ENCODE measurements at places on chromosomes 6 and 20. TPM values are rescaled to one million over a fixed set of nuclear protein-coding genes. Genes with fewer than 3 reads are reported as not detected.
A peak's percentile ranks its signal among the peaks of the same experiment; 100 is the strongest.

GRCh38 chr20:51531141-51531710, 11.3 kb downstream of the NFATC2 start:
- peak; percentile 93 for DNase-seq

DNA sequence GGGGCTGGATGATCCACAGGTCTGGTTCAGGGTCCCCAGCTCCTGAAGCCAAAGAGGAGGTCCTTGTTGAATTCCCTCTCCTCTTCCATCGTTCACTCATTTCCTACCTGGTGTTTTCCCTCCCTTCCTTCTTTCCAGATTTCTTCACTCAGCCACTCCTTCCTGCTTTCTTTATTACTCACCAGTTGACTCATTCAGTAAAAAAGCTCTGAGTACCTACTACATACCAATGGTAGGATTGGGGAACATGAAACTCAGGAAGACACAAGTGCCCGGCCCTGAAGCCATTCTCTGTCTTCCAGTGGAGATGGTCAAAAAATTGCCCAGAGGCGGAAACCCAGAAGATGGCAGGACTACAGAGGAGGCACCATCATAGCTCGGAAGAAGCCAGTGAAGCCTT, 11.9 kb upstream of the NSFL1C start:
- DNase-seq, result no peak

- no peak for DNase-seq
Observed at GRCh38 chr20:48215536-48215935, 430.3 kb upstream of the SULF2 start.

- no peak for DNase-seq
Observed at GRCh38 chr6:29777310-29777709, 50.3 kb upstream of the HLA-G start.

DNA sequence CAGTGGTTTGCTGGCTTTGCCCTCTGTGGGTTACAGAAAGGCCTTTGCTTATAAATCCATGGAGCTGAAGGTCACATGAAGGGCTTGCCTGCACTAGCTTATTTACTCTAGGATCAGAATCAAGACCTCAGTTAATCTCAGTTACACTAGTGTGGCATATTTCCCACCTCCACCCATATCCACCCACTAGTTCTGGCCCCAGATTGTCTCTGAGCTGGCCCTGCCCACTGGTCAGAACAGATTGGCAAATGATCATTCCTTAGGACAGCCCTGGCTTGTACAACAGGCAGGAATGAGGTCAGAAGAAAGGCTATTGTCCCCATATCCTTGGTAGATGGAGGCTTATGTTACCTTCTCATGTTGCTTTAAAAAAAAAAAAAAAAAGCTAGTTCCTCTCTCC, 33.3 kb upstream of the SASH1 start:
- no peak for DNase-seq

DNA sequence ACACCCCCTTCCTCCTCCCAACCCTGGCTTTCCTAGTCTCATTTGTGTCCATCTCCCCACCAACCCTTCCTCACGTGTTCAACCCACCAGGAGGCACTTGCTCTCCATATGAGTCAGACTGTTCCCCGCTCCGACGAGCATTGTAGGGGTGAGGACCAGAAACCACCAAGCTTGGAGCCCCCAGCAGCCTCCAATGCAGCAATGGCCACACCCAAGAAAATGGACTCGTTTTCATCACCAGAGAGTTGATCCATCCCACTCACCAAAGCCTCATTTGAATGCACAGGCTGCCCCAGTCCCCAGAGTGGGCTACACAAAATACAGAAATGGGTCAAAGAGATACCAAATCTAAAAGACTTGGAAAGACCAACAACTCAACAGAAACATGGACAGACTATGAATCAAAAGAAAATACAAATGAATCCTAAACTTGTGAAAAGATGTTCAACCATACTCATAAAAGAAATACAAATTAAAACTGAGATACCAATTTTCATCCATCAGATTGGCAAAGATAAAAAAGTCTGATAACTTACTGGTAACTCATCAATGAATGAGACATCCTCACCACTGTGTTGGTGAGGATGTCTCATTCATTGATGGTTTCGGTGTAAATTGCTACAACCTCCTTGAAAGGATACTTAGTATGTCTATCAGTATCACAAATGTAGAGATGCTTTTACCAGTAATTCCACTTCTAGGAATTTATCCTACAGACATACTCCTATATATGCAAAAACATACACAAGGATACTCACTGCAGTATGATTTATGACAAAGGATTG, 68.1 kb downstream of the TRERF1 start:
- no peak for DNase-seq

GRCh38 chr6:87182940-87183339, 27.6 kb downstream of the ZNF292 start:
- no peak for DNase-seq

GRCh38 chr6:2378891-2379652, 133.7 kb upstream of the GMDS start:
- DNase-seq, result peak; percentile 35

DNA sequence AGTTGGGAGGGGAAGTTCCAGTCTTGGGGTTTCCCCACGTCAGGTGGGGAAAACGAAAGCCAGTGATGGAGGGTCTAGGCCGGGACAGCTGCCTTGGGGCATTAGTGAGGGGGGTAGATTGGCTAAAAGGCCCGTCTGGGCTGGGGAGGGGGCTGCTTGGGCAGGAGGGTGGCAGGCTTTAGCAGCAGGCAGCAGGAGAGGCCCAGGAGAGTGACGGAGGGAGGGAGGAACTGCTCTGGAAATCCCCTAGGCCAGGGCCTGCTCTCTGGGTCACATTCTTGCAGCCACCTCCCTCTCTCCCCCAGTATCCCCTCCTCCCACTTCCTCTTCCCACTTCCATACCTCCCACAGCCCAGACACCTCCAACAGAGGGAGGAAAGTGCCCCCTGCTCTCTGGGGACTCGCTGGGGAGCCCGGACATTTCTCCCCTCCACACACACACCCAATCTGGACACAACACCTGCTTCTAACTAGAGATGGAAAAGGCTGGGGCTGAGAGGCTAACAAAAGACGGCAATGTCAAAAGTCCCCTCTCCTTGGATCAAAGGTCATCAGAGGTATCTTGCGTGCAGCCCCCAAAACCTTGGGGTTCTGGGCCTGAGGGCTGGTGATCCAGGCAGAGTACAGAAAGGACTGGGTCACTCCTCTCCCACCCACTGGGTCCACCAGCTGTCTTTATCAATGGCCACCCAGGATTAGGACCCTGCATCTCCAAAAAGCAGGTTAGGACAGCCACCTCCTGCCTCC, 1.8 kb downstream of the NFKBIE start:
- DNase-seq, result peak; percentile 66

DNA sequence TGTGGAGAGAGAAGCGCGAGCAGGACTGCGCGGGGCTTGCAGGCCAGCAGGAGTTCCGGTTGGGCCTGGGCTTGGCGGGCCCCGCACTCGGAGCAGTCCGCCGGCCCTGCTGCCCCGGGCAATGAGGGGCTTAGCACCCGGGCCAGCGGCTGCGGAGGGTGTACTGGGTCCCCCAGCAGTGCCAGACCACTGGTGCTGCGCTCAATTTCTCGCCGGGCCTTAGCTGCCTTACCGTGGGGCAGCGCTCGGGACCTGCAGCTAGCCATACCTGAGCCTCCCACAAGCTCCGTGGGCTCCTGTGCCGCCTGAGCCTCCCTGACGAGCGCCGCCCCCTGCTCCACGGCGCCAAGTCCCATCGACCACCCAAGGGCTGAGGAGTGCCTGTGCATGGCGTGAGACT, 89.0 kb upstream of the MBOAT1 start:
- DNase-seq, result no peak

DNA sequence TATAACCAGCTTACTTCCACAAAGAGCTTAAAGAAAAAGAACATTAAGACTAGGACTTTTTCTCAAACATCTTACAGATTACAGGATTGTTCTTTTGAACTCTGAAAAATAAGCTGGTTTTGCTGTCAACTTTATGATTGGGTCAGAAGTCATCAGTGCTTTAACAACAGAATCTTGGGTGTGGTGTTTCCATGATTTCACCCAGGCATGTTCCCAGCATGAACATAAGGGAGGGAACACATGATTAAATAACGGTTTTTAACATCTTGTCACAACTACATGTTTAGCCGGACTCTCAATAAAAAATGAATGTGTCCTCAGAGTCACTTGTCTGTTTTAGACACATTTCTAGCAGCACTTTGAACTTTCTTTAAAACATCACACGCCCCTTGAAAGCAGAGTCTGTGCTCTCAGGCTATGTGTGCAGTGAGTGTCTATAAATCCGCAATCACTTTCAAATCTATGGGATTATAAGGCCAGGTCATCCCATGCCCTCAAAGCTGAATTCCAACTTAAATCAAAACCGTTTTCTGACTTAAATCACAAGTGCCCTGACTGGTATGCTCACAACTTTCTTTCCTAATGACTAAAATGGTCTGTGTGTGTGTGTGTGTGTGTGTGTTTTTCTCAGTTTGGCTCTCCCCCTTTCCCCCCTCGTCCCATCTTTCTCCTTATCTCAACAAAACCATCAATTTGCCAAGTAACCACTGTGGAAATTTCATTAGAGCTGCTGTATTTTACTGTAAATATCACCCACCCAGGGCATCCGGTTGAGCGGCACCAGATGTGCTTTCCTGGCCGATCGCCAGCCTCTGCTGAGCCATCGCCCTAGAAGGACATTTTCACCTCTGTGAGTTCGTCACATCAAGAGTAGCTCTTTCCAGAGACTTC, 216.8 kb upstream of the DTNBP1 start:
- peak; percentile 84 for DNase-seq

- no peak for DNase-seq
Observed at GRCh38 chr20:22916021-22916842, 118.9 kb upstream of the SSTR4 start.

DNA sequence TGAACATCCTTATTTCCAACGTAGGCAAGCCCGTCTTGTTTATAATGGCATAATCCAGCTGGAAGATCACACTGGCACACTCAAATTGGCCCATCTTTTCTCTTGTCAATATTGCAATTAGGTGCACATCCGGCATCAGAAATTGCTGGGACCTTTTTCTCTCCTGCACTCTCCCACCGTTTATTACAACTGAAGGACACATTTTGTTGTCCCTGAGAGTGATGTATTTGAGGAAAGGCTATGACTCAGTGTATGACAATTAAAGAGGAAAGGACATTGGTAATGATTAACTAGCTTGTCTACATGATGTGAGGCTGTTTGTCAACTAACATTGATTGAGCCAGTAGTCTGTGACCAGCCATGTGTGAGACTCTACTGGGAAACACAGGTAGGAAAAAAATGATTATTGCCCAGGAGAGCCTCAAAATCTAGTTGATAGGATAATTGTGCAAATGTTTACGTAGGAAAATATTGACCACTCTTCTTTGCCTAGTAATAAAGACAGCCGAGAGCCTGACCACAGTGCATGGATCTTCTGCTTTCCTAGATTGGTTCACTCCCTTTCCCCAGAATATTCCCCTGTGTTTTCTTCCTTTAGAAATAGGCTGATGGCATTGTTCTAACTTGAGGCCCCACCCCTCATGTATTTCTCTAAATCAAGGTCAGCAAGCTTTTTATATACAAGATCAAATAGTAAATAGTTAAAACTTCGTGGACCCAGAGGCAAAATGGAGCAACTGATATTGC, 230.0 kb upstream of the BTBD3 start:
- no peak for DNase-seq

- no peak for DNase-seq
Observed at GRCh38 chr6:85810558-85810957, 167.9 kb upstream of the SYNCRIP start.

DNA sequence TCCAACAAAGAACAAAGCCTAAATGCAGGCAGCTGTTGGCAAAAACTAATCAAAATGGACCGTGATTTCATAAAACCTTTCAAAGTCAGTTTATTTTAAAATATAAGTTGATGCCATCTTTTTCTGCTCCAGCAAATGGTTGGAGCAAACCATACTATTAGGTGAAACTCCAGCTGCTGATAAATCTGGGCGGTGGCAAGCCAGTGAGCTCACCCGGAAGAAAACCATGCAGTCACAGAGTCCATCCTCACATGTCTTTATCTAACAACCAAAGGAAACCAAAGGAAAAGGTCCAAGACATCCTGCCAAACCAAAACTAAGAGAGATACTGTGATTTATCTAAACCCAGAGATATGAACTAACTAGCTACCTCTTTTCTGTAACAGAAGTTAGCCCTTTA, 72.6 kb downstream of the HIVEP2 start:
- DNase-seq, result no peak

- DNase-seq, result no peak
Observed at GRCh38 chr6:75770844-75771243, 21.8 kb downstream of the MYO6 start.

- no peak for DNase-seq
Observed at GRCh38 chr20:42492290-42492689, 697.4 kb downstream of the PTPRT start.

DNA sequence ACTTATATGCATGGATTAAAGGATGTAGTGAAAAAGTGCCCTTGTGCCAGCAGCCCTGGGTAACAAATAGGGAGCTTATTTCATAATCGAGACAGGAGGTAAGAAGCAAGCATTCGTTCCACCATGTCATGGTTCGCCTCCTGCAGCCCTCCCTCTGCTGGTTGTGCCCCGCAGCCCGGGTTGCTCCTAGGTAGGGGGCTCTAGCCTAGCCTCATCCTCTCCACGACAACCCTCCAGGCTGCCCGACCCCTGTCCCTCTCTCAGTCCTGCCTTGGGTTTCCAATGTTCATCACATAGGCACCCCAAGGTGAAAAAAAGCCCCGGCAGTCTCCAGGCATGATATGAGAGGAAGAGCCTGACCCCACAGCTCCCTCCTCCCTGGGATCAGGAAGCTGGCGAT, 75.5 kb upstream of the SYNDIG1 start:
- DNase-seq, result no peak

DNA sequence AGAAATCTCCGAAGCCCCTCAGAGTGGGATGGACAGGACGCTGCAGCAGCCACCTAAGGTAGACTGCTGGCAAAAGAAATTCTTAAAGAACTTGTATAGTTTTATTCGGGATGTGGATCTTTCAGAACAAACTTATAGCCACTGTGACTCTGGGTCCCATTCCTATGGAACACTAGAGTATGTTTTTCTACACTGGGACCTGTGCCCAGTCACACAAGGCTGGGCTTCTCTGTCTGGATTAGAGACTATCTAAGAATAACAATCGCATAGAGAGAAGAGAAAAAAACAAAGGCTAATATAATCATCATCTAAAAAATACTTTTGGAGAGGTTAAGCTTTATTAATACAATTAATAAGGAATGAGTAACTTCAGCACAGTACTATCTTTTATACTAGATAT, 28.9 kb downstream of the RMND1 start:
- no peak for DNase-seq

GRCh38 chr6:110800839-110801196, 14.5 kb downstream of the CDK19 start:
- DNase-seq, result no peak

- no peak for DNase-seq
Observed at GRCh38 chr6:148973538-148974208, 226.8 kb downstream of the UST start.

GRCh38 chr6:12010635-12011275, 1.4 kb upstream of the HIVEP1 start:
- no peak for DNase-seq

LPIN3 gene
- 0.84 TPM for total RNA-seq

PROKR2 gene
- not detected for total RNA-seq

FOXC1 gene
- not detected for total RNA-seq

CLVS2 gene
- not detected for total RNA-seq

TRIM10 gene
- 0.19 TPM for total RNA-seq

TLDC2 gene
- total RNA-seq, result not detected

VSX1 gene
- total RNA-seq, result not detected

OTOR gene
- not detected for total RNA-seq

ZC3H12D gene
- 75.8 TPM for total RNA-seq

HM13 gene
- total RNA-seq, result 67.3 TPM

PRND gene
- not detected for total RNA-seq

EEF1E1 gene
- 71.2 TPM for total RNA-seq

ZBTB46 gene
- 0.17 TPM for total RNA-seq

KCNK17 gene
- total RNA-seq, result not detected

EPB41L1 gene
- total RNA-seq, result 1.1 TPM

Data from activated naive CD4-positive, alpha-beta T cell treated with anti-CD3 and anti-CD28 coated beads for 36 hours (primary cell).